Stimulated activated CD4-positive, alpha-beta T cell treated with anti-CD3 and anti-CD28 coated beads, Interleukin-15, amount 100 ng/mL, for 1 hour (primary cell): ENCODE measurements at places on chromosomes 5 and 9.

DNA sequence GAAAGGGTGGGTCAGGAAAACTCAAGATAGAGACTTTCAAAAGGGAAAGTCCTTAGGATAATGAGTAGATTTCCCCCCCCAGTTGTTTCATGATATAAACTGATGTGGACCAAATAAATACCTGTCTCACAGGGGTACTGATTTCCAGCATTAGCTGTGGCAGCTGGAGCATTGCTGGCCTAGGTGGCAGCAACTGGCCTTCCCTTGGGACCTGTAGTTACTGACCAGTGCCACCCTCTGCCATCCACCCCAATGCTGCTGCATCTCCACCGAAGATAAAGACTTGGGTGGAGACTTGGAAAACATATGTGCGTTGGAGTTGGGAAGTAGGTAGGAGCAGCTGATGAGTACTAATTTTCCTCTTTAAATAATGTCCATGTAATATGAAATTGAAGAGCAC lies 71.8 kb downstream of the SYK start:
- DNase-seq: no peak

- DNase-seq: no peak
Measured at GRCh38 chr5:56286015-56286884, 53.1 kb upstream of the ANKRD55 start.

GRCh38 chr9:79604149-79604548 lies 32.4 kb downstream of the TLE4 start:
- no peak for DNase-seq

GRCh38 chr9:34114436-34114835 lies 12.1 kb downstream of the DCAF12 start:
- no peak for DNase-seq

- no peak for DNase-seq
Measured at GRCh38 chr9:37471942-37472684, 6.9 kb upstream of the ZBTB5 start.

- DNase-seq: no peak
Measured at GRCh38 chr9:112119225-112120029, 55.7 kb downstream of the SUSD1 start.

DNA sequence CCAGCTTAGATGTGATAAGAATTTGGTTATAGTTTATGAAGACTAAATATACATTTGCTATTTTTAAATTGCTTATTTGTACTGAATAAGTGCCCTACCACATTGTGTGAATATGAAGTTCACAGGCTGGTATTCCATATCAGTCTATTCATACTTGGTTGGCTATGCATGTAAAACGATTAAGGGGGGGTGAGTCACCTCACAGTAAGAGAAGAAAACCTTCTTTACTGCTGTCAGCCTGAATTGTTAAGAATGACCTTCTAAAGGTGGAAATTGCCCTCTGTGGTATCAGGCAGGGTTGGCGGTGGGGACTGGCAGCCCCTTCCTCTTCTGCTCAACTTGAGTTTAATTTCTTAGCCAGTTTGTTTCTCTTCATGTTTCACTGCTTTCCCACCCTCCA lies 127.0 kb upstream of the RPS23 start:
- DNase-seq: no peak

DNA sequence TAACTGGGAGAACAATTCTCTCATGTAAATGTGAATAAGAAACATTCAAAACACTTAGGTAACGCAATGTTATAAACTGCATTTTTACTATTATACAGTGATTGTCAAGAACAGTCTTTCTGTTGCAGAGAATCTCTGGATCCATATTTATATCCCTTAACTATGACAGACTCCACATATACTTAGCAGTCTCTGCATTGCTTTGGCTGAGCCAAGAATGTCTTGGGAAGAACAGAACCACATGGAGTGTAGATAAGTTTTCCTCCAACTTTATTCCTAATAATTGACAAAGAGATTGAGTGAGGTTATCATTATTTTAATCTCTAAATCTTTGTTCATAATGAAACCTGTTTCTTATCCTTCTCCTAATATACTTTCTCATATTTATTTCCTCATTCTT lies 15.6 kb upstream of the RLN1 start:
- DNase-seq: no peak

DNA sequence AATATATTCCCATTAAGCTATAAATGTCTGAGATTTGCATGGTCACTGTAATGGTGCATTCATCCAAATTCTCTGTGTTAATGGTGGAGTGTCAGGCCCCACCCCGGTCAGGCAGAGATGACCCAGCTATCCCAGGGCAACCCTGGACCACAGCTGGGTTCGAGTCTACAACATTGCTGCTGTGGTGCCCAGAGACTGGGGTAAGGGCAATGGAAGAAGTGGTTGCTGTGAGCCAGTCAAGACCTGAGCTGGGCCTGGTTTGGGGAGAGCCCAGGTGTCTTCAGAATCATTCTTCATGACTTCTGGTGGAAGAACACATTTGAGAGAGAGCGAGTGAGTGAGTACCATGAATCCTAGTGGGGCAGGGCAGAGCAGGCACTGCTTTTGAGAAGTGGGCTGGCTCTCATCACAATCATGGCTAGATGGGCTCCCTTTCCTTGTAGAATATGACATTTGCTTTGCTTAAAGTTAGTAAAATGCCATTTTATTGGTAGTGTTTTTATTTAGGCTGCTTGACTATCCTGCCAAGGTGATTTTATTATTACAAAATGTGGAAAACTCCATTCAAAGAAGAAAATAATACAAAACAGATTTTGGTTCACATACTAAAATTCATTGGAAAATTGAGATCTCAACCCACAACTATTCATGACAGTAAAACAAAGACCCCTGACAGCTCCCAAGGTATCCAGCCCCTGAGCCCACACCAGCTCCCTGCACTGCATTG lies 125.8 kb upstream of the SLC25A48 start:
- no peak for DNase-seq

DNA sequence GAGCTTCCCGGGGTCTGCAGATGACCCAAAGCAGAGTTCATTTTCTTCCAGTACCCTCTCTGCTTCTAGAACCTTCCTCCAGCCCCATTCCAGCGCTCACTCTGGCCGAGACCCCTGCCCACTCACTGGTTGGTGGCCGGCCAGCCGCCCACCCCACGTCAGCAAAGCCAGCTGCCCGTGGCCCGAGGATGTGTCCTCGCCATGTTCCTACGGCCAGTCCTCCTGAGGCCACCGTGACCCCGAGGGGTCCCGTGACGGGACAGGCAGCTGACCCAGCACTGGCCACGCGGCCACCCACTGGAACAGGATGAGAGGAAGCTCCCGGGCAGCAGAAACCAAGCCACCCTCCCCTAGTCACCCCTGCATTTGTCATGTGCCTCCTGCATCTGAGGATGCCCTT lies 39.1 kb upstream of the SLC6A19 start:
- no peak for DNase-seq

- DNase-seq: no peak
Measured at GRCh38 chr9:38061326-38061977, 7.6 kb downstream of the SHB start.

DNA sequence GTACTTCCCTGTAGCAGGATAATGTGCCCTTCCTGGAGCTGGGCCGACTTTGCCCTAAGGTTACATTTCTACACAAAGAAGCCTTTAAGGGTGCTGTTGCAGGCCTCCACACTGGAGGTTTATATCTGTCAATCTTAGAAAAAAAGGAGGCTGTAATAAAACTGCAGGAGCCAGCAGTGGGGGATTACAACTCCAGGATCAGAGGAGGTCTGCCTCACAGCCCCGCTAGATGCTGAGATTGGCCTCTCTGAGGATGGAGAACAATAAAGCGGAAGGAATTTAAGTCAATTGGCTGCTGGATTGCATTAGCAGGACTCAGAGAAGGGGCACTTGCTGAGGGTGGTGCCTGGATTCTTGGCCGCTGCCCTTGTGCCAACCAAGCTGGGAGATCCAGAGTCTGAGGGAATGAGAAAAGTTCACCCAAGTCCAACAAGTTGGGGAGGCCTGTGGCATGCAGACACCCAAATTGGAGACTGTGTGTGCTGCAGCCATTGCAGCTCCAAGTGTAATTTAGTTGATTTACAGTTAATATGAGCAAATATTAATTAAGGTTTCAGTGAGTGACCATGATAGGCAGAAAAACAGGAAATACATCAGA lies 99.0 kb upstream of the SSBP2 start:
- DNase-seq: no peak

DNA sequence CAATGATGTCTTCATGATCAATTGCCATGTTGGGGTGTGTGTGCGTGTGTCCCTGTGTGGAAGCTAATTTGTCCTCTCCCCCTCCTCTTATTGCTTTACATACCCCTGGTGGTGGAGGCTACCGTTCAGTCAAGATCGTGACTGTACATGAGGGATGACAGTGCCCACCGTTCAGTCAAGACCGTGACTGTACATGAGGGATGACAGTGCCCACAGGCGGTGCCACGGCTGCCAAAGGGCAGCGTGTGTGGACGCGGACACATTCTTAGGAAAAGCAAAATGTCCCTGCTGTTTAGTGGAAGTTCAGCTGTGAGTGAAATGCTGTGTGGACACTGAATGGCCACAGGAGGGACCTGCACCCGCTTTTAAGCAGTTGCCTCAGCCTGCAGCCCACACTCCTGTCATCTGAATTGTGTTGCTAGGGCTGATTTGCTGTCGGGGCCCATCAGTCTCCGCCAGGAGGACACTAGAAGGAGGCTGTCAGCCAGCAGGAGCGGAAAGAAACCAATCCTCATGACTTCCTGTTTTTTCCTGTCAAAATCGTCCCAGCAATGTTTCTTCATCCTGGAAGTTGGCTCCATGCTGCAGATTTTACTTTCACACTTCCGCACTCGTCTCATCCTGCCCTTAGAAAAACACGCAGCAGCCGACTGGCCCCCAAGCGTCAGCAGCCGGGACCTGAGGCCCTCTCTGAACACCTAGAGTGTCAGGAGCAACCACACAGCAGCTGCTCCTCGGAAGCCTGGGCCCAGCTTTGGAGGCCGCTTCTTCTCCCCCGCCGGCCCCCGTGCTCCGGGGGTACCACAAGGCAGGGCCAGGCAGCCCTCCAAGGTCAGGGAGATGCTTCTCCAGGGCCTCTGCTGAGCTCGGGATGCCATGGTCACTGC lies 9.1 kb downstream of the OR2V1 start:
- no peak for DNase-seq

DNA sequence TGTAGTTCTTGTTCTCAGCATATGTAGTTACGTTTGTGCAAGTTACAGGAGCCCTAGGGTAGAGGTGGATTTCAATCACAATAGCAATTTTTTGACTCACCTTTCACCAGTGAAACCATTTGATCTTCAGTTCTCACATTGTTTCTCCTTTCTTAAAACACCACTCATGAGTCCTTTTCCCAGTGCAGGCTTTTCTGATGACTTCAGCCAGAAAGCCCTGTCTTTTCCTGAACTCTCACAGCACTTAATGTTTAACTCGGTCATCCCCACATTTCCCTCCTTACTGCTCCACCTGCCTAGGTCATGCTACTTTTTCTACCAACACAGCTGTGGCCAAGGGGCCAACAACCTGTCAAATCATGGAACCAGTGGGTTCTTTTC lies 37.9 kb downstream of the ARHGEF28 start:
- no peak for DNase-seq

- DNase-seq: no peak
Measured at GRCh38 chr9:108950168-108950567, 16.0 kb downstream of the ABITRAM start.

GRCh38 chr5:55997742-55998351 lies 3.1 kb upstream of the IL6ST start:
- DNase-seq: no peak

DNA sequence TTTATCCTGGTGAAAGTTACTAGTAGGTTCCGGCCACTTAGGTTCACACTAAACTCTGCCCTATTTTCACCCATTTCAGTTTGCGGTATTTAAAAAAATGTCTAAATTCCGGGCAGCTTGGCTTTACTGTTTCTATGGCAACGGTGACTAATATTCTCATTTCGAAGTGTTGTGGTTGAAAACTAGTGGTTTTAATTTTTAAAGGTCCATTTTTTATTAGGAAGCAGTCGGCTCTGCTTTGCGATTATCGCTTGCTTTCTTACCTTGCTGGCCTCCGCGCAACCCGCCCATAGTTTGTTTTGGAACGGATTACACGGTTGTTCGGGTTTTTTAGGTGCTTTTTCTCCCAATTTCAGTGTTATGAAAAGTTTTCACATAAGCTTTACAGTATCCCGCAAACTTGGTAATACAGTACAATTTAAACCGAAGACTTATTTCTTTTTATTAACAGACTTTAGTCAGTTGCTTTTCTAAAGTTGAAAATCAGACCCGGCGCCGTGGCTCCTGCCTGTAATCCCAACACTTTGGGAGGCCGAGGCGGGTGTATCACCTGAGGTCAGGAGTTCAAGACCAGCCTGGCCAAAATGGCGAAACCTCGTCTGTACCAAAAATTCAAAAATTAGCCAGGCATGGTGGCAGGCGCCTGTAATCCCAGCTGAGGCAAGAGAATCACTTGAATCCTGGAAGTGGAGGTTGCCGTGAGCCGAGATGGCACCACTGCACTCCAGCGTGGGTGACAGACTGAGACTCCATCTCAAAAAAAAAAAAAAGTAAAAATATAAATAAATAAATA lies 1.6 kb downstream of the KDM4C start:
- DNase-seq: no peak

DNA sequence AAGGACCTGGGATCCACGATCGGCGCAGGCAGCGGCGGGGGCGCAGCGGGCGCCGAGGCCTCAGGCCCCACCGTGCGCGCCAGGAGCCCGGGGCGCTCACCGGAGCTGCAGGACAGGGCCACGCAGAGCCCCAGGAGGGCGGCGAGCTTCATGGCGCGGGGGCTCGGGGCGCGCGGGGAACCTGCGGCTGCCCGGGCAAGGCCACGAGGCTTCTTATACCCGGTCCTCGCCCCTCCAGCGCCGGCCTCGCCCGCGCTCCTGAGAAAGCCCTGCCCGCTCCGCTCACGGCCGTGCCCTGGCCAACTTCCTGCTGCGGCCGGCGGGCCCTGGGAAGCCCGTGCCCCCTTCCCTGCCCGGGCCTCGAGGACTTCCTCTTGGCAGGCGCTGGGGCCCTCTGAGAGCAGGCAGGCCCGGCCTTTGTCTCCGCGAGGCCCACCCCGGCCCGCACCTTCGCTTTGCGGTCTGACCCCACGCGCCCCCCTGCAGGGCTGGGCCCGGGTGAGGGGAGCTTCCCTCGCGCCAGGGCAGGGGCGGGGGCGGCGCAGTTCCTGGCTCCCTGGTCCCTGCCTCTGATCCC lies at the start of gene SCGB3A1:
TSS of gene SCGB3A1 (minus strand) at position 189 of the 577 bp plus-strand sequence. CDS start at position 152, 37 bp downstream.
- DNase-seq: no peak

DNA sequence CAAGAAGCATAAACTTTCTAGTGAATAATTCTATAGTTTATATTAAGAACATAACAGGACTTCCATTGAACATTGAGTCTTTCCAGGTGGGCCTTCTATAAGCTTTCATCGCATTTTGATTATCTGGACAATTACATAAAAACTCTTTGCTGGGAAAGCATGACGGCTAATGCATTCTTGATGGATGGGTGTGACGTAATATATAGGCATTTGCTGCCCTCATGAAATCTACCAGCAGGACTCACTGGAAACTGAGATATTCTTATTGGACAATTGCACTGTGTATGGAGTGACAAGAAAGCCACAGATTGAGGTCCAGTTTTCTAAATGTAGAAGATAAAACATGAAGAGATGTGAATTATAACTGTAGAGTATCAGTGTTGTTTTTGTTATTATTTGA lies 15.0 kb downstream of the PTPRD start:
- no peak for DNase-seq

DNA sequence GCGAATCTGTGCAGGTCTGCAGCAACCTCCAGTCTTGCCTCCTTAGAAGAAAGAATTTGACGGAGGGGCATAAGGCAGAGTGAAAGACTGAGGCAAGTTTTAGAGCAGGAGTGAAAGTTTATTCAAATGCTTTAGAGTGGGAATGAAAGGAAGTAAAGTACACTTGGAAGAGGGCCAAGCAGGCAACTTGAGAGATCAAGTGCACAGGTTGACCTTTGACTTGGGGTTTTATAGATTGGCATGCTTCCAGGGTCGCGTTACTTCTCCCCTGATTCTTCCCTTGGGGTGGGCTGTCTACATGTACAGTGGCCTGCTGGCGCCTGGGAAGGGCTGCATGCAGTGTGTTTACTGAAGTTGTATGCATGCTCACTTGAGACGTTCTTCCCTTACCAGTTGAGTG lies 127.2 kb upstream of the FER start:
- no peak for DNase-seq
